GM12878 (cell line): ENCODE measurements at places on chromosomes 2 and 18.

DNA sequence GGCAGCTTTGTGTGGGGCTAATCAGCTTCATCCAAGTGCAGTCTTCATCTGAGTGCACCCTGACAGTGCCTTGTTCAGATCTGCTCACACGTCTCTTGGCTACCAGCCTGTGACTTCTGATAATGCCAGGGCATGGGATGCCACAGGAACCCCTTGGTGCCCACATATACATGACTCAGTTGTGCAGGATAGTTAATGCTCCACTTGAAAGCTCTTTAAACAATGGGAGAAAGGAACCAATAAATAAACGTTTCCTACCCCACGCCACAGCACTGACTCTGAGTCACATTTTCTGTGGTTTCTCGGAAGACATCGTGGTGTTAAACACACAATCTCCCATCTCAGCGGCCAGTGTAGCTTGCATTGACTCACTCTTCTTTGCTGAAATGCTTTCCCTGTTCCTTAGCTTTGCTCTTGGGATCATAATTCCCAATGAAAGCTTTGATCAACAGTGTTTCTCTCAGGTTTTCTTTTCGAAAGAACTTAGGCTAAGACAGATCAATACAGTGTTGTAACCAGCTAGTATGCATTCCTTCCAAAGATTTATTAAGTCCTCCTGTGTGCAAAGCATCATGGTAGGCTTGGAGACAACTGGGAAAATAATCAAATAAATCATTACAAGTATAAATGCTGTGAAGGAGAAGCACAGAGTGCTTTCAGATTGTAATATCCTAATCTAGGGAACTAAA is 142.0 kb downstream of the COPS8 start:
- DNase-seq: no peak

GRCh38 chr2:73386894-73387636 is 1.4 kb downstream of the ALMS1 start:
- no peak for DNase-seq

DNA sequence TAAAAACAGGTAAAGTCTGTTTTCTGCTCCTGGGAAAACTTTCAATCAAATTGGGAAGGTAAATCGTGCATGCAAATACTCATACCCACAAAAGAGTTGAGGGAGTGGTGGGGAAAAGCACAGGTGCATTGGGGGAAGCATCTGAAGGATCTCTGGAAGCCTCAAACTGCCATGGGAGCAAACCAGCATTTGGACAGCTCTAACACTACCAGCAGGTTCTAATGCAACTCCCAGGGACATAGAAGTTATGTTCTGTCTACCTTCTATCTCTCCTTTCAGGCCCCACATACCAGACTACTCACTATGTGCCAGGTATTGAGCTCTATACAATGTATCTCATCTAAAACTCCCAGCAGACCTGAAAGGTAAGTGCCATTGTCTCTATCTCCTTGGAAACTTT is 933.7 kb downstream of the NRXN1 start:
- DNase-seq: no peak

- no peak for DNase-seq
Observed at GRCh38 chr2:61253136-61253535, 91.1 kb downstream of the C2orf74 start.

DNA sequence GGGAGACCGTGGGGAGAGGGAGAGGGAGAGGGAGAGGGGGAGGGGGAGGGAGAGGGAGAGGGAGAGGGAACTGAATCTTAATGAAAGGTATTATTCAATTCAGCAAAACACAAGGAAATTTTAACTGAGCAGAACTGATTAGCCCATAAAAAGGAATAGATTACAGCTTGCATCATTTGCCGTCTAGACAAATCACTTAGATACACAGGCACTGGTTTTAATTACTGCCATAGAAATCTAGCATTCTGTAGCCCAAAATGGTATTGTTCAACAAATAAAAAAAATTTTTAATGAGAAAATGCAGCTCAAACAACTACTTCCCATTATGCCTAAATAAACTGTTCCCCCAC is 7.9 kb upstream of the KCNF1 start:
- no peak for DNase-seq

- no peak for DNase-seq
Observed at GRCh38 chr2:144935191-144935590, 415.3 kb upstream of the ZEB2 start.

DNA sequence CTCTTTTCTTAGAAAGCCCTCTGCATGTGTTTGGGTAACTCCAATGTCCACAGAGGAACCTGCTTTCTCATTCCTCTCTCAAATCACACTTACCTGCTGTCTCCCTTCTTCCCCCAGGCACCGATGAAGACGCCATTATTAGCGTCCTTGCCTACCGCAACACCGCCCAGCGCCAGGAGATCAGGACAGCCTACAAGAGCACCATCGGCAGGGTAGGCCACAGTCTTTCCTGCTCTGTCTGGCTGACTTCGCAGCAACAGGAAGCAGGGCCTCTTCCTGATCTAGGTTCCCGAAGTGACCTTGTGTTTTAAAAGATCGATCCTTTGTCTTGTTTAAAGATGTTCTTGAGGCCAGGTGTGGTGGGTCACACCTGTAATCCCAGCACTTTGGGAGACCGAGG is 25.0 kb upstream of the GMCL1 start:
- no peak for DNase-seq
